ENCODE measurements at places on chromosomes 4 and X.

GRCh38 chr4:1748465-1748995, 27.2 kb downstream of the TACC3 start:
- DNase-seq = peak; percentile 65

GRCh38 chrX:101682723-101683122, 23.1 kb upstream of the ARMCX2 start:
- no peak for DNase-seq

- no peak for DNase-seq
These were observed 2.7 kb upstream of the ATP10D start for GRCh38 chr4:47482326-47482725.

DNA sequence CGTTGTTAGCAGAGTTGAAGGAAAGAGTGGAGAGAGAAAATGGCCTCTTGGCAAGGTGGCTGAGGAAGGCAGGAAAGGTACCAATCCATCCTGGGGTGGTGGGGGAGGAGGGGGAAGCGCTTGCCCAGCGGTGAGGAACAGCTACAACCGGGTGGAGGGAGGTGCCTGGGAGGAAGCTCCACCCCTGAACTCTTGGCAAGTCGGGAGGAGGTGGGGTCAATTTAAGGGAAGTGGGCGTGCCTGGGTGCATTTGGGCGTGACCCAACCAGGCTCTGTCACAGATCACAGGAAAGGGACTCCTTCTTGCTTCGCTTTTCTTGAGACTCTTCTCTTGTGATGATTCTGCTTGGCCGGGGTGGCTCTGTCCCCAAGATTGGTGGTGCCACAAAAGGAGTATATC, 41.7 kb downstream of the BCORL1 start:
- DNase-seq = peak; percentile 68

- no peak for DNase-seq
These were observed 11.9 kb downstream of the CA5B start for GRCh38 chrX:15749642-15750610.

DNA sequence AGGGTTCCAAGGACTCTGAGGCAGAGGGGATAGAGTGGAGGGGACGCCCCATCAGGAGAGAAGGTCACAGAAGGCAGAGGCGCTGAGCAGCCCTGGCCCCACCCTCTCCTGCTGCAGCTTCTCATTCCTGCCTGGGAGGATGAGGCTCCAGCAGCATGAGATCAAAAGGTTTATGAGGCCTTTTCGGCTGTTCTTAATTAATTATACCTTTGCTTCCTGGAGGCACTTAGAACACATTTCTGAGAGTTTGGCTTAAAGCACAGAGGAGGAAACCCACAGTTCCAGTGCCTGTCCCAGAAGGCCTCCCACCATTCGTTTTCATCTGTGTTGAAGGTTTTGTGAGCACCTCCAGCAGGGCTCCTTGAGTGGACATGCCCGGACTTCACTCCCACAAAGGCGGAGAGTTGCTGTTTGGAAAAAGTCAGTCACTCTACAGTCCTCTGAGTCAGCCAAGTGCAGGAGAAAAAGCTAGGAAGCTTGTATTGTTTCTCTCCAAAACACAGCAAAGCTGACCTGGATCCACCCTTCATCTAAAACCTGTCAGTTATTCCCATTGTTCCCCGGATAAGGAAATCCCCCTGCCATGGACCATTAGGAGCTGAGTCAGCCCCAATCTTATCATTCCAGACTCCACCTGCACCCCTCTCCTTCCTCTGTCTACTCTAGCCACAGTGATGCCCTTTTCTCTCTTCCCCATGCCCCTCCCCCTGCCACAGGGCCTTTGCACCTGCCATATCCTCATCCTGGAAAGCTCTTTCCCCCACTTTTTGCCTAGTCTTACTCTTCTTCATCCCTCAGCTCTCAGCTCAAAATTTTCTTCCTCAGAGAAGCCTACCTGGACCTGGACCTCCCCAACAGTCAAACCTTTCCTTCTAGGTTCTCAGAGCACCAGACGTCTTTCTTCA, 276.8 kb downstream of the FBXW7 start:
- DNase-seq = no peak

- DNase-seq = no peak
These were observed 563.3 kb upstream of the ZFP42 start for GRCh38 chr4:187432310-187432709.

DNA sequence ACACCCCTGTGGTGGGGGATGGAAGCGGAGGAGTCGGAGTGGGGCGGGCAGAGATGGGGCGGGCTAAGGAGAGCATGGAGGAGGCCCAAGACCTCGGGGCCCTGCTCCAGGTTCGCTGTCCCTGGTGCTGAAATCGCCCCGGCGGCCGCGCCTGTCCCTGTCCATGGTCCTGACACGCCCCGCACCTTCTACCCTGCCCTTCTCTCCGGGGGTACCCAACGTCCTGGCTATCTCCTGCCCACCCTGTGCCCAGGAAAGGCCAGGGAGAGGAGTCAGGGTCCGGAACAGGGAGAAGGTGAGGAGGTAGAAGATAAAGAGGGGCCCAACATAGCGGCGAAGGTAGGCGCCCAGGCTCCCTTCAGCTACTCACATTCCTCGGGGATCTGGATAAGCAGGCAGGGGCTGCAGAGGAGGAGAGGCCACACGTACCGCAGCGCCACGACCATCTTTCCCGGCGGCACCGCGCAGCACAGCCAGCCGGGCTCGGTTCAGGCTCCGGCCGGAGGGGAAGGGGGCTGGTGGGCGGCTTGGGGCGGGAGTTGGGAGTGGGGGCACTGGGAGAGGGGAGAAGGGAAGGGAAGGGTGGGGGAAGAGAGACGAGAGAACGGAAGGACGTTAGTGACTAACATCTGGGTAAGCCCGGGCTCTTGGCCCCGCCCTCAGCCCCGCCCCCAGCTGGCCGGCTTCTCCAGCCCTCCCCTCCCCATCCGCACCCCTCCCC, 10.4 kb downstream of the L1CAM start:
- DNase-seq = peak; percentile 39
